ENCODE measurements at places on chromosomes 2 and 18. TPM values are rescaled to one million over a fixed set of nuclear protein-coding genes. Genes with fewer than 3 reads are reported as not detected.

The DYNAP gene
- total RNA-seq, result not detected

The HTR2B gene
- total RNA-seq, result not detected

DNA sequence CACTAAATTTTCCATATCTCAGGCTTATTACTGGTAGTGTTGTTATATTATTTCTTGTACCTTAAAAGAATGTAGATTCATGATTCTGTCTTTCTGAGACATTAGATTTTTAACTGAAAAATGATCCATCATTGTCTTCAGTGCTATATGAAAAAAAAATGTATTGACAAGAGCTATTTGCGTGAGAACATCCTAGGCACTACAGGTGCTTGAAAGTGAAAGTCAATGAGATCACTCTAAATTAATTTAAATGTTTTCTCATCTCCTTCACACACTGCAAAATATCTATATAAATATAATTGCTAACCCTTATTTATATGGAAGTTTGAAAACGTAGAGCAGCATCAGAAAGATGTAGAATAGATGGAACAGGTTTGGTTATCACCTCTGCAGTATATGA is 684.6 kb downstream of the TRIB2 start:
- H3K27ac ChIP-seq, result no peak overlapping the region
- no peak overlapping the region for H3K4me3 ChIP-seq
- H3K4me1 ChIP-seq, result no peaks in the 10 kb centered on the region
- no peaks in the 10 kb centered on the region for H3K27me3 ChIP-seq
- no peaks in the 10 kb centered on the region for H3K36me3 ChIP-seq
- no peak for DNase-seq

The SNTG2 gene
- 6.3 TPM for total RNA-seq

GRCh38 chr2:174581491-174581890 is 16.1 kb downstream of the WIPF1 start:
- H3K27me3 ChIP-seq, result no peaks in the 10 kb centered on the region
- peak overlapping the region; percentile 95 for H3K27ac ChIP-seq
- no peak for DNase-seq
- peak overlapping the region; percentile 56 for H3K4me3 ChIP-seq

The SERPINB10 gene
- not detected for total RNA-seq

DNA sequence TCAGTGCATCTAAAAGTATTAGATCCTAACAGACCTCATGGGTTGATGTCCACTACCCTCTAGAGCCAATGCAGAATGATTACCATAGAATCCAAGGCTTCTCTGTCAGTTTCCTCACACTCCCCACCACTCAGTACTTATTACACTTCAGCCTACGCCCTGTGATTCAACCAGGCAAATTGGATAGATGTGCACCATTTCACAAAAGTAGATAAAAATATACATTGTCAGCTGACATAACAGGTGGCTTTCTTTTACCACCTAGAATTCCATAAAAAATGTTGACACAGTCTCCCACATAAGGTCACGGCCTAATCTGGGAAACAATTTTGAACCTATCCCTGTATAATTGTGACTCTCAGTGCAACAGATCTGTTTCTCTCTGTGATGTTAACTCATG is 144.9 kb downstream of the CERS6 start:
- peaks cover 2% of the 10 kb centered on the region for H3K36me3 ChIP-seq
- no peak overlapping the region for H3K4me3 ChIP-seq
- no peaks in the 10 kb centered on the region for H3K27me3 ChIP-seq
- no peak for DNase-seq

Measured in T-helper 17 cell (primary cell).